Forelimb muscle (tissue), 1 donor: ENCODE measurements at places on chromosomes 1 and 21.

DNA sequence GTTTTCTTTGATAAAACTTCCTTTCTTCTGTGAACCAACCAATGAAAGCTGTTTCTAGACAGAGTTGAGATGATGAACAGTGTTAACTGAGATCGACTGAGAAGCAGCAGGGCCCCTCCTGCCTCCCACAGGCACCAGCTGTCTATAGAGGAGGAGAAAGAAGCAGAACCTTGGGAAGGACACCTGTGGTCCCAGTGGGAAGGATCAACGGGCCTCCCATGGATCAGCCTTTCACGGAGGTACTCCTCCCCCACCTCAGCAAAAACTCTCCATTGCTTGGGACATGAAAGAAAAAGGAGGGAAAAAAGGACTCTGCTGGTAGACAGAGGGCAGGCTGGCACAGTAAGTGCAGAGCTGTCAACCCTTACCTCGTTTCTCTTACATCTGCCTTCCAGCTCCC lies 40.5 kb downstream of the PLPPR5 start:
- DNase-seq = no peak

GRCh38 chr1:109687641-109688499 lies at the start of gene GSTM1:
Gene GSTM1, plus strand, starts transcription at chr1:109687817. Its CDS starts 57 bp downstream, at chr1:109687874.
- peak; percentile 52 for DNase-seq

DNA sequence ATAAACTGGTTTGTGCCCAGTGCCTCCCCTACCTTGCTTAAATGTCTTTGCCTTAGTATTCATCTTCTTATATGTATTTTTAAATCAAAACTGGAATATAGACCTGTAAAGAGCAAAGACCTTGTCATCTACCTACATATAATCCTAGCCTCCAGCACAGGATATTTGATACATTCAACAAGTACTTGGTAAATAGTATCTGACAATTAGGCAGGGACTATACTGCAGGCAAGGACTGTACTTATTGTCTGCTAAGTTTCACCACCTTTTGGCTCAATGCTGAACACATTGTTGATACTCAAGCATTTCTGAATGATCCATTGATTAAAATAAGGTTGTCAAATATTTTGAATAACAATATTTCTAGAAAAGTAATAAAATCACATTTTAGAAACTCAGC lies 96.4 kb downstream of the PKN2 start:
- DNase-seq = no peak

DNA sequence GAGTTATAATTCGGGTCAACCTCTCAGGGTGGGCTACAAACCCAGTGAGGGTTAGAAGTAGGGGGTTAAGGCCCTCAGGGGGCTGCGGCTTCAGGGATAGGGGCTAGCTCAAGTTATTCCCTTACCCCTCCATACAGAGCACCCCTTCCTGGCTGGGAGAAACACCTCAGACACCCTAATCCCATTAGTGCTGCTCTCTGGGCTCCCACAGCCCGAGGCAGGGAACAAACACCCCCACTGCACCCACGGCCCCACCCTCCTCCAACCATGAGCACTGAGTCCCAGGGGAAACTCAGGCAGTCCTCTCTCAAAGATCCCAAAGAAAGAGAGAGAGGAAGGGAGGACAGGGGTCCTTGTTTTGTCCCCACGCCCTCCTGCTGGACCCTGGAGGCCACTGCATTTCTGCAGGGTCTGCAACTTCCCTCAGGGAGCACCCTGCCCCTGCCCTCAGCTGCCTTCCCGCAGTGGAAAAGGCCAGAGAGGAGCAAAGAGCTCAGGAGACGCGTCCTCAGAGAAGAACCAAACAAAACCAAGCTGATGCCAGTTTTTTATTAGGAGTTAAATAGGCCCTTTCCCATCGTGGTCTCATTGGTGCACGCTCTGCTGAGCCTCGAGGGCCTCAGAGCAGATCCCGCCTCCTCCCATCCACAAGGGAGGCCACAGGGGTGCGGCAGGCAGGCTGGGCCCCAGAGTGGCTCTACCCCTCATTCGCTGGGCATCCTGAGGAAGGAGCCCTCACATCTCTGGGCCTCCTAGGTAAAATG lies 1.4 kb upstream of the S100A4 start:
- no peak for DNase-seq

DNA sequence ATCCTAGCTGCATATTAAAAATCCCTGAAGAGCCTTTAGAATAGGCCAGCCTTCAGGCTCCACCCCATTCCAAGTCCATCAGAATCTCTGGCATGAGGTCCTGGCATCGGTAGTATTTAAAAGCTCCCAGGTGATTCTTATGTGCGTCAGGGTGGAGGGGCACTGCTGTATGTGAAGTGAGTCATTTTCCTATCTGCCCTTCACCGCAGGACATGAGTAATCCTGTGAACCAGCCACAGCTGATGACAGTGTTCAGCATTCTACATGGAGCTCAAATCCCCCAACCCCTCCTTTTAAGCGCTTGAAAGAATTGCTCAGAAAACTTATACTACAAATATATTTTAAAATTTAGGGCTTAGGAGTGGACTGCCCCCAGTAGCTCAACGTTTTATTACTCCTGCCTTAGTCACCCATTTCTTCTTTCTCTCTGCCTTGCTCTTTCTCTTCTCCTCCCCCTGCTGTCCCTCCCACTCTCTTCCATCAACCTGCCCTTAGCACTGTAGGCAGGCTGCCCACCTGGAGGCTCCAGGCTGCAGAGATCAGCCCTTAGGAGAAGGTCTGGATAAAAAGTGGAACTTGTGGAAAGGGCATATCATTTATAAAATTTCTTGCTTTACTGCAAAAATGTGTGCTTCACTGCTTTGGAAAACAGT lies 73.8 kb upstream of the ZNF281 start:
- no peak for DNase-seq

- no peak for DNase-seq
These were observed 20.4 kb downstream of the KRTAP10-1 start for GRCh38 chr21:44519346-44520325.

DNA sequence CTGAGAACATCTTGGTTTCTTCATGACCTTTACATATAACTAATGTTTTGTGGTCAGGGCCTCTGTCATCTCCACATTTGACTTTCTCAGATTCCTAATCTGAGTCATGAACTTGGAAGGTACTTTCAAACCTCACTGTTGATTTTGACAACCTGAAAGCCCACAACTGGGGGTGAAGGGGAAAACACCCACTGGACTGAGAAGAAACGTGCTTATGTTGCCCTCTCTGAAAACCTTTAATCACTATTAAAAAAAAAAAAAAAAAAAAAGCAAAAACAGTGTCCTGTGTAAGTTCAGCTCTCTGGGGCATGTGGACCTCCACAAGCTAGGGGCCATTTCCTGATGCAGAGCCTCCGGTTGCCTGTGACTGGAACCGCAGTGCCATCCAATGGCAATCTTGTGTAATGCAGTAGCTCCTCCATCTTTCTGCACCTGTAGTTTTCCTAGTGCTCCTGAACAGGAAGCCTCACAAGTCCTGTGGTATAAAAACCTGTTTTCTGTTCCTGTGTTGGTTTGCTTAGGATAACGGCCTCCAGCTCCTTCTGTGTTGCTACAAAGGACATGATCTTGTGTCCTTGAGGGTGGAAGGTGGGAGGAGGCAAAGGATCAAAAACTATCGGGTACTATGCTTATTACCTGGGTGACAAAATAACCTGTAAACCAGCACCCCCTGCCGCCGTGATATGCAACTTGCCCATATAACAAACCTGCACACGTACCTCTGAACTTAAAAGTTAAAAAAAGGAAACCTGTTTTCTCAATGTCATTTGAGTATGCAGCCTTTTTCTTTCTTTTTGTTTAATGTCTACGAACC lies 124.5 kb downstream of the ZNF648 start:
- peak; percentile 0 for DNase-seq

DNA sequence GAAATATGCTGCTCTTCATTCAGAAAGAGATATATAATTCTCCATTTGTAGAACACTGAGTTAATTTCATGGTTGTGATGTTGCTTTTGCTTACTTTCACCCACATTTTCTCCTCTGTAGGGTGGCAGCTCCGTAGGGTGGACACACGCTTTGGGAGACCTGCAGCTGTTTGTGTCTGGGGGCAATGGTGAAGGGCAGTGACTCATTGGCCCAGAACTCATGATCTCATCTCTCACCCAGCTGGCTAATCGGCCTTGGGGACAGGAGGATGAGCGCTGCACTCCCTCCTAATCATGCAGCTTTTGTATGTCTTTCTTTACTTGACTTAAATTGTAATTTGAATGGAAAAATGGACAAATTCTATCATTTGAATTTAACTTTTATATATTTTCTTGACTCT lies 9.6 kb downstream of the DISC1 start:
- DNase-seq = no peak

DNA sequence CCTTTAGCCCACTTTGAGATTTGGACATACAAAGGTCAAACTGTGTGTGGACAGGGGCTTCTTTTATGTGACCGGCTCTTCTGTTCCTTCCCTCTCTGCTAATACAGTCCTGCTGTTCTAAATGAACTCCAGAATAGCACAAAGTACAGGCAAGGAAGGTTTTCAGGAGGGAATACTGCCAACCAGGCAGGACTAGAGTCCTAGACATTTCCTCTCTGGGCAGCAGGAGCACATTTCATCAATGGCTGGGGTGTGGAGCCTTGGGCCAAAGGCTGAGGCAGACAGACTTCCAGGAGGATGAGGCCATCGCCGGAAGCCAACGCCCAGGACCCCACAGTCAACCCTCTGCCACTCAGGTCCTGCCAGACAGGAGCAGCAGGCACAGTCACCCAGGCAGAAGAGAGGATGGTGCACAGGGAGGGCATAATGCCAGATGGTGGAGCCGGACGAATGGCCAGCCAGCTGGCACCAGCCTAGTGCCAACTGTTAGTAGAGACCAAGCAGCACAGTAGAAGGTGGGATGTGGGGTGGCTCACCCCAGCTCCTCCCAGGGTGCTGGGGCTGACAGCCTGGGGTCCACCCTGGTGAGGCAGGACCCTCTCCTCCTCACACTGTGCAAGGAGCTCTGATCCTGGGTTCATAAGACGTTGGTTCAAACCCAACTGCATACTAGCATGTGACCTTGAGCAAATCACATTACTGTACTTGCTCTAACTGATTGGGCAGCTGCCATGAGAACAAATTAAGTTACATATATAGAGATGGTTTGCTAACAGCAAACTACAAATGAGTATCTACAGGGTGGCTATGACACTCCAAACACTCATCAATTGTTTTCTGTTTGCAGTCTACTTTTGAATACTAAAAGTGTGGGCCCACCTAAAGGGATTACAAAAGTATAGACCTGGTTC lies 410.7 kb downstream of the SIPA1L2 start:
- DNase-seq = no peak

- no peak for DNase-seq
These were observed 123.4 kb downstream of the ETS2 start for GRCh38 chr21:38929142-38929541.

DNA sequence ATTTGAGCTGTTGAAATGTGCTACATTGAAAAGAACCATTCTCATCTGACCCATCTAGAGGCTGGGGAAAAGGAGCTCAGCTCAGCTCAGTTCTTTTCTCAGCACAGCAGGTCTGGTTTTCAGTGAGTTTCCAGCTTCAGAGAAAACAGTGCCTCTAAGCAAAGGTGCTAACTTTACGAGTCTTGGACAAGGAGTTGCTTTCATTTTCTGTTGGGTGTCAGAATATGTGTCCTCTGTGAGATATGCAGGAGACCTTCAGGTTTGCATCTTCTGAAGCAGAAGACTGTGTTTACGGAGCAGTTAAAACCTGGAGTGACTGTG lies 321.3 kb upstream of the USP24 start:
- DNase-seq = no peak

- DNase-seq = no peak
These were observed 427.6 kb downstream of the SETD4 start for GRCh38 chr21:35632711-35633110.

DNA sequence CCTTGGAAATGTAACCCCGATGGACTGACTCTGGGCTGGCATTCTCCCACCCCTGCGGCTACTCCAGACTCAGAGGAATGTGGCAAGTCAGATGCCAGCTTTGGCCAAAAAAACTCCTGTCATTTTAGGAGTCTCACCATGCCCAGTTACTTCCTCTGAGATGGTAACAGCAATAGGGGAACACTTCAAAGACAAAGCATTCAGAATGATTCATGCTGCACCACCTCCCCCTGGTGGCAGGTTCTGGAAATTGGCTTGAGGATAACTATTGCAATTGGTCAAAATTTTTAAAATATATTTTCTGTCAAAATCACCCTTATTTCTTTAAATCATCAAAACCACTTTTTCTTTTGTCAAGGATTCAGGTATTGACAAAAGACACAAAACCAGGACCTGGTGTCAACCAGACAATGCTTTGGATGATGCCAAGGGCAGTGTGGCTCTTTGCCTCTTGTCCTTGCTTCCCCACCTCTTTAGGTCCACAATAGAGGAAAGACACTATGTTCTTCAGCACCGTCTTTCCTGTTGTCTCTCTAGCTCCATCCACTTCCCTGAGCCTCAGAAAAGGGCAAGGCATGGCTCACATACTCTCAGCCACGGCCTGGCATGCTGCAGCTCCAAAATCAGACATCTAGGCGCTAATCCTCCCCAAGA lies 9.9 kb upstream of the CDCA8 start:
- peak; percentile 32 for DNase-seq

- DNase-seq = no peak
These were observed 116.1 kb downstream of the DENND1B start for GRCh38 chr1:197659171-197659570.

- DNase-seq = no peak
These were observed 100.2 kb downstream of the DPYD start for GRCh38 chr1:97820470-97821188.

GRCh38 chr1:75053207-75053606 lies 81.0 kb upstream of the LHX8 start:
- DNase-seq = no peak

DNA sequence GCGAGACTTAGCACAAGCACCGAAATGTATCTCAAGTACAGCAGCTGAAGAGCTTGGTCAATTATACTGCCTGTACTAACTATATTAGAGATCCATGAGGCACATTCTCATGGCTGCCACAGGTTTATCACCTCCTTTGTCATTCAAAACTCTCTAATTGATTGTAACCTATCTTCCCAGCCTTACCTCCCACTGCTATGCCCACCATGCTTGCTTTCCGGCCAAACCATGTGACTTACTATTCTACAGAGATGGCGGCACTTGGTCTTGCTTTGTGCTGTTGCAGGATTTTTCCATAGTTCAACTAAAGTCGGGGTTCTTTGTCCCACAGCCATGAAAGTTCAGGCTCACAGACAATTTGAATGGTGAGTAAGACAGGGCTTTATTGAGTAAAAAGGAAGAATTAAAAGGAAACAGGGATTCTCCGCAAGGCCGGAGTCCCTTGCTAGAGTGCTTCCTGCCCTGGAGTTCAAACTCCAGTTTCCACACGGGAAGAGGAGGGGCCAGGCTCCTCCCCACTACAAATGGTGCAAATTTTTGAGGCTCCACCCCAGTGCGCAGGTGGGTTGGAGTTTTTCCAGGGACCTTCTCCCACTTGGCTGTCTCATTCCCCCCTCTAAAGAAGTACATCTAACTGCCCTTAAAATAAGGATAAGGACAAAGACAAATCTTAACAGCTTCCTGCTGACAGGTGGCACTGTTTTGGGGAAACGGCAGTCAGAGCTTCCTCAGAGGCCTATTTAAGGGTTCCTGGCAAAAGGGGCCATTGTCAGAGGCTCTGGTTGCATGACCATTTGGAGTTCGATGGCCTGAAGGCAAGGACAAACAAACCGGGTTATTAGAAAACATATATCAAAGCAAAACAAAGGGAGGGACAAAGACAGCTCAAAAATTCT lies 28.7 kb downstream of the FMO2 start:
- no peak for DNase-seq

GRCh38 chr1:5519366-5520135 lies 472.7 kb downstream of the NPHP4 start:
- no peak for DNase-seq

GRCh38 chr1:179794669-179795068 lies 51.6 kb downstream of the FAM163A start:
- DNase-seq = no peak

- DNase-seq = no peak
These were observed 6.0 kb upstream of the CAPN2 start for GRCh38 chr1:223706077-223706973.

- no peak for DNase-seq
These were observed 52.4 kb downstream of the TMEM53 start for GRCh38 chr1:44621841-44622286.
